ENCODE measurements at places on chromosomes 11 and 22.

DNA sequence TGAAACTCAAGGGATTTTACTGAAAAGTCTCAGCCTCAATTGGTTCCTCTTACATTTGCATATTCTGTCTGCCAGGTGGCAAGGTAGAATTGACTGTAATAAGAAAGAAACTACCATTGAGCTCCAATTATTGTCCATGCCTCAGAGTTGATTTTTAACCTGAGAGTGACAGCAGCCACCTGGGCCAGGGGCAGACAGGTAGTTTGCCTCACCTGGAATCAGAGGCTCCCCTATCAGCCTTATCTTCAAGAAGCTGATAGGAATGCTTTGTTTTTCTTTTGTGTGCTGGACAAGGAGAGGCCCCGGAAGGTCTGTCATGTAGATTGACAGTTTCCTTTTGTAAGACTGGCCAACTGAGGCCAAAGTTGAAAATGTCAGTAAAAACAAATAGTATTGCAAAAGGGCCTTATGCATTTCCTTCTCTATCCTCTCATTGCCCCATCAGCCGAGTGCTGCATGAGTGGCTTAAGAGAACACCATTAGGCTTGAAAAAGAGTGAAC is 34.1 kb downstream of the CD44 start:
- DNase-seq: no peak

- DNase-seq: no peak
Observed at GRCh38 chr11:119976805-119977560, 160.9 kb downstream of the TRIM29 start.

DNA sequence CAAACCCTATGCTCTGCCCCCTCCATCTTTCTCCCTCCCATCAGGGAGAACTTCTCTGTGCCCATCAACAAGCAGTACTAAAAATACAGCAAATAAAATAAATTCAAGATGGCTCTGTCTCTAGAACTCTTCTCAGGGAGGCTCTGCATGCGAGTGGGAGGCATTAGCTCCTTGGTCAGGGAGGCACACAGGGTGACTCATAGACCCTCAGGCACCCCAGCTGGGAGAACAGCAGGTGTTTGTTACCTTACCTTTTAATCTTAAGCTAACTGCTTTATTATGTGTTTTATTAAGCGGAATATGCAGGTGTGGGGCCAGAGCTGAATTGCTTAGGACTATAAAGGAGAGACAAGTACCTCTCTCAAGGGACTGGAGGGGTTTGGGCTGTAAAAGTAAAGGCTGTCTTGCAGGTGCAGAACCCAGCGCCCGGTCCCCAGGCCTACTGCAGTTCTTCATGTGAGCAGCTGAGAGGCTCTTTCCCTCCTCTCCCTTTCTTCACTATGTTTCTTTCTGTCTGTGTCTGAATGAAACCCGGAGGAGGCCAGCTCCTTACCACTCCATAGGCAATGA is 20.8 kb downstream of the CSNK2A3 start:
- DNase-seq: no peak

- DNase-seq: no peak
Observed at GRCh38 chr11:118417801-118418200, 16.4 kb downstream of the ATP5MG start.

- no peak for DNase-seq
Observed at GRCh38 chr11:1875093-1875850, 16.4 kb downstream of the PRR33 start.

DNA sequence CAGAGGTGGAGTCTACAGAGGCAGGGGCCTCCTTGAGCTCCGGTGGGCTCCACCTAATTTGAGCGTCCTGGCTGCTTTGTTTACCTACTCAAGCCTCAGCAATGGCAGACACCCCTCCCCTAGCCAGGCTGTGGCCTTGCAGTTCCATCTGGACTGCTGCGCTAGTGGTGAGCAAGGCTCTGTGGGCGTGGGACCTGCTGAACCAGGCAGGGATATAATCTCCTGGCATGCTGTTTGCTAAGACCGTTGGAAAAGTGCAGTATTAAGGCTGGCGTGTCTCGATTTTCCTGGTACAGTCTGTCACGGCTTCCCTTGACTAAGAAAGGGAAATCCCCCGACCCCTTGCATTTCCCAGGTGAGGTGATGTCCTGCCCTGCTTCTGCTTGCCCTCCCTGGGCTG is 77.7 kb downstream of the GDPD4 start:
- DNase-seq: no peak

DNA sequence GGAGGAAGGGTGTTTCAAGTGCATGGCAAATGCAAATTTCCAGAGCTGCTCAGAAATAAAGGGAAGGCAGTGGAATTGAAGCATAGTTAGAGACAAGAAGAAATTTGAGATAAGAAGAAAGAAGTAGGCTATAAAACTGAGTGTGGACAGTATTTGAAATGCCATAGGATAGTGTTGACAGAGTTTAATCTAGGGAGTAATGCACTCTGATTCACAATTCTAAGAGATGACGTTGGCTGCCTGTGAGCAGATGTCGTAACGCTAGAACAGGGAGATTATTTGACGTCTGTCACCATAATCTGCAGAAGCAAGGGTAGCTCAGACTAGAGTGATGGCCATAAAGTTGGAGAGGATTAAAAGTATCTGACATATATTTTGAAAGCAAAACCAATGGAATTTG is 389.9 kb upstream of the KIRREL3 start:
- no peak for DNase-seq
